ENCODE measurements at places on chromosomes 7 and 10. TPM values are rescaled to one million over a fixed set of nuclear protein-coding genes. Genes with fewer than 3 reads are reported as not detected.

Gene GRID1
- total RNA-seq = not detected

DNA sequence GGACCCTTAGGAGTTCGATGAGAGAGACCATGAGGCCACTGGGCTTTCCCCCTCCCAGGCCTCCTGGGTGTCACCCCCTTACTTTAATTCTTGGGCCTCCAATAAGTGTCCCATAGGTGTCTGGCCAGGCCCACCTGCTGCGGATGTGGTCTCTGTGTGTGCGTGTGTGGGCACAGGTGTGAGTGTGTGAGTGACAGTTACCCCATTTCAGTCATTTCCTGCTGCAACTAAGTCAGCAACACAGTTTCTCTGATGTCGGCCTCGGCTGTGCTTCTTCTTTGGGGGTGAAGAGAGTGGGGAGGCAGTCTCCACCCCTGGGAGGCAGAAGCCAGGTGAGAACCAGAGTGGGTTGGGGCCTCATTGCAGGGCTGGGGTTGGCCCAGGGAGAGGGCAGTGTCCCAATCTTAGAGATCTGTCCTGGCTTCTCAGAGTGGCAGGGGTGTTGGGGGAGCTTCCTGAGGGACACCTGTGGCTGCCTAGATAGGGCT lies 1.5 kb downstream of the PVRIG start:
- peak; percentile 82 for DNase-seq

DNA sequence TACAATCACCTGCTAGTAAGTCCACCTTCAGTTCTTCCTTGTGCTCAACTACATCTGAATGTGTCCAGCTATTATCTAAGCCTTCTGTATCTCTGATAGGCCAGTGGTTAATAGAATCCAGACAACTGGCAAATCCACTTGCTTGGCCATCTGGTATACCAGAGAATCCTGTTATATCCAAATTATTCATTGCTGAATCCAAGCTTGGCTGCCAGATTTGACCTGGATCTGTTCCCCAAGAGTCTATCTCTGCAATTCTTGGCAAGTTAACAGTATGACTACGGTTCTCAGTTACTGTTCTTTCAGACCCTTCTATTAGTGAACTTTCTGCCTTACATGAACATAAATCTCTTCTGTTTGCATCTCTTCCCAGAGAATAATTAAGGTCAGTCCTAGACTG lies 154.6 kb upstream of the TARP start:
- no peak for DNase-seq

DNA sequence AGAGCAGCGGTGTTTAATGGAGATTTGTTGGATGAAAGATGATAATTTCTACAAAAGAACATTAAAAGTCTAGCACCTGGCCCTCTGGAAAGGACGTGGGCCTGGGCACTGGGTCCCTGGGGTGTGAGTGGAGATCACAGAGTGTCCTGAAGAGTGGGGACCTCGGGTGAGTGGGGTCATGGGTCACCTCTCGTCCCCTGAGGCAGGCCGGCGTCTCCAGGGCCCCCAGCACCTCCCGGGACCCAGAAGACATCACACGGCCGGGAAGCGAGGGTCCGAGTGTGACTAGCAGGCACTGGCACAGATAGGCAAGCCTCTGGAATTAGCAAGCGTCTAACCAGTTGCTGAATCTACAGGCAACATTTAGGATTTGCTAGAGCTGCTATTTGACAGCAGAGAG lies 257.2 kb downstream of the MAD1L1 start:
- DNase-seq = no peak
